ENCODE measurements at places on chromosomes 7 and 10. TPM values are rescaled to one million over a fixed set of nuclear protein-coding genes. Genes with fewer than 3 reads are reported as not detected.

GPR141 gene
- not detected for polyA plus RNA-seq

PKD1L1 gene
- not detected for polyA plus RNA-seq

CACNA2D1 gene
- polyA plus RNA-seq, result 3.9 TPM

RPEL1 gene
- polyA plus RNA-seq, result not detected

GUSB gene
- polyA plus RNA-seq, result 6.9 TPM

UPK3BL2 gene
- polyA plus RNA-seq, result not detected

NPY4R2 gene
- polyA plus RNA-seq, result not detected

SPDYE16 gene
- 0.51 TPM for polyA plus RNA-seq

CDH23 gene
- polyA plus RNA-seq, result 7.6 TPM

UCN3 gene
- polyA plus RNA-seq, result not detected

CRTAC1 gene
- 9.6 TPM for polyA plus RNA-seq

SEC31B gene
- polyA plus RNA-seq, result 3.7 TPM

EBLN1 gene
- not detected for polyA plus RNA-seq

INA gene
- polyA plus RNA-seq, result 395 TPM

MOSPD3 gene
- polyA plus RNA-seq, result 0.34 TPM

ADARB2 gene
- polyA plus RNA-seq, result 0.30 TPM

CALHM1 gene
- polyA plus RNA-seq, result not detected

REPIN1 gene
- polyA plus RNA-seq, result 15.3 TPM

ADCYAP1R1 gene
- polyA plus RNA-seq, result 1.1 TPM

PHTF2 gene
- 24.3 TPM for polyA plus RNA-seq

SPDYE2B gene
- 0.35 TPM for polyA plus RNA-seq

CALCR gene
- polyA plus RNA-seq, result not detected

GIMAP6 gene
- polyA plus RNA-seq, result not detected

RPP30 gene
- polyA plus RNA-seq, result 159 TPM

ASZ1 gene
- not detected for polyA plus RNA-seq

SPDYE8 gene
- polyA plus RNA-seq, result not detected

SP8 gene
- not detected for polyA plus RNA-seq

FEZF1 gene
- not detected for polyA plus RNA-seq

PNLIP gene
- not detected for polyA plus RNA-seq

FLNC gene
- not detected for polyA plus RNA-seq
